Cardiac fibroblast (primary cell): ENCODE measurements at places on chromosomes 7 and 10.
A peak's percentile ranks its signal among the peaks of the same experiment; 100 is the strongest.

GRCh38 chr7:12643644-12644043 is 43.8 kb upstream of the ARL4A start:
- no peak for DNase-seq

DNA sequence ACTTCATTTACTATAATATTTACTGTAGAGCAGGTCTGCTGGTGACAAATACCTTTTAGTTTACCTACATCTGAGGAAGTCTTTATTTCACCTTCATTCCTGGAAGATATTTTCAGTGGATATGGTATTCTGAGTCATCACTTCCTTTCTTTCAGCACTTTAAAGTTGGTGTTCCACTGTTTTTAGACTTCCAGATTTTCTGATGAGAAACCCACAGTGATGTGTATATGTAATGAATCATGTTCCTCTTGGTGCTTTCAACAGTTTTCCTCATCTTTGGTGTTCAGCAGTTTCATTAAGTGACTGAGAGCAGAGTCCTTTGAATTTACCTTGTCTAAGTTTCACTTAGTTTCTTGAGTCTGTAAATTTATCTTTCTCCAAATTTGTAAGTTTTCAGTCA is 36.4 kb downstream of the COPG2 start:
- DNase-seq, result peak; percentile 29

DNA sequence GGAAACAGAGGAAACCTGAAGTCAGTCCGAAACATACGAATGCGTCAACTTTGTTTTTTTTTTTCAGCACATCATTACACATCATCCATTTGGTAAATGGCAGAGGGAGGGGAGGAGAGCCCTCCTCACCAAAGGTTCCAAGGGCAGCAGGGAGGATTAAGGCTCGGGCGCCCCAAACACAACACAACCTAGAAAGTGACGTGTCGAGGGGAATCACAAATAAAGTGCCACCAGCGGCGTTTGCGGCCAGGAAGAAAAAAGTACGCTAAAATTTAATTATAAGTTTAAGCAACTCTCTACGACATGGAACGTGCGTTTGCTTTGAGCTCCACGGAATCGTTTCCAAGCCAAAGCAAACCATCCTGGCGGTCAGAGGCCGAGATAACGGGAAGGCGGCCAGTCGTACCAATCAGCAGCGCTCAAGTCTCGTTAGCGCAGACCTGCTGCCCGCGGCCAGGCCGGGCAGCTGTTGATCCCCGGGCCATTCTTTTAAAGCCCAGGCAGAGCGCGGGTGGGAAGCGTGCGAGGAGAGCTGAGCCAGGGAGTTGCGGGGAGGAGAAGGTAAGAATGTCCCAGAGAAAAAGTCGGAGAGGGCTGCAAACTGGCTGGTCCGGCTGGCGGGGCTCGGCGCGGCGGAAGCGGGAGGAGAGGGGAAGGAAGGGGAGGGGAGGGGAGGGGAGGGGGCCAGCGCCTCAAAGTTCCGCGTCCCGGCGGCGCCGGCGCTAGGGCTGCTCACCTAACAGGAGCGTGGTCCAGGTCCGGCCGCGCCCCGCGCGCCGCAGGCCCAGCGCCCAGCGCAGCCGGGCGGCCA is 719 bp downstream of the DPY19L1 start:
- peak; percentile 70 for DNase-seq

GRCh38 chr7:18290865-18291264 is 204.7 kb upstream of the HDAC9 start:
- DNase-seq, result no peak

GRCh38 chr7:140611641-140612040 is 29.0 kb downstream of the DENND2A start:
- no peak for DNase-seq
